GM23248 (cell line): ENCODE measurements at places on chromosomes 16 and 17.

GRCh38 chr16:4880006-4880580 is 32.8 kb downstream of the UBN1 start:
- no peak for DNase-seq

DNA sequence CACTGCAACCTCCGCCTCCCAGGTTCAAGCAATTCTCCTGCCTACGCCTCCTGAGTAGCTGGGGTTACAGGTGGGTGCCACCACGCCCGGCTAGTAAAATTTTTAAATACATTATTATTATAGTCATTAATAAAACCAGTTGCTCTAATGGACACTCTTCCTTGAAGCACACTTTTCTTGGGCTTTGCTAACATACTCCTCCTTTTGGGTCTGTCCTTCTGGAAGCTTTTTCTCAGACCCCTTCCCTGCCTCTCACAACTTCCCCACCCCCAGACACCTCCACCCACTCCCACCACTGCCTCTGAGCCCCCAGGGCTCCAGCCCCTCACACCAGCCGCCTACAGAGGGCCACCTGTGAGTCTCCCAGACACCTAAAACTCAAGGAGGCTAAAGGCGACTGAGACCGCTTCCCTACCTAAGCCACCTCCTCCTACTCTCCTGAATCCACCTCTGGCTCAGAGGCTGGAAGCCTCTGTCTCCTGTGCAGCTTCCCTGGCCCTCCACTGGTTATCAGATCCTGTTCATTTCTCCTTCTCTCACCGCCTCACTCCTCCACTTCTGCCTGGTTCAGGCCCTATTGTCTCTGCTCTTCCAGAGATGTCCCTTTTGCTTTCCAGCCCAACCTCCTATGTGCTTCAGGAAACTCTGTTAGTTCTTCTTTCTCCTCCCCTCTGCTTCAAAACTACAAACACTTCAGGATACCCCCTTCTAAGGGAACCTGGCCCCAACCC is 2.1 kb upstream of the CUEDC1 start:
- DNase-seq, result no peak

- peak; percentile 46 for DNase-seq
Measured at GRCh38 chr16:85202051-85202601, 89.9 kb upstream of the CIBAR2 start.

DNA sequence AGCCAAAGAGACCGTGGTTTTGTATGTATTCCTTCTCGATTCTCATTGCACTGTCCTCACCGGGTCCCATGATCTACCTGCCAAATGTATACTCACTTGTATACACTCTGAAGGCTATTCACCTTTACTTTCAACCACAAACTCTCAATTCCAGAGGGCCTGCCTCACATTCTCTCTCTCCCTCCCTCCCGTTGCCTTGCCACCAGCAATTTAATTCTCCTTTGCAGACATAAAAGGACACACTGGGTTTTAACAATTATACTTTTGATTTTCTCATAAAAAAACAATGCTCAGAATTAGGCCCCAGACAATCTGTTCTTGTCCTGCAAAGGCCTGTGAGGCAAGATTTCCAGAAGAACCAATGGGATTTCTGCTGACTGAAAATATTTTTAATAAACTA is 265.1 kb upstream of the PSMD7 start:
- DNase-seq, result no peak

- peak; percentile 25 for DNase-seq
Measured at GRCh38 chr17:80704381-80704819, 159.8 kb downstream of the RPTOR start.

DNA sequence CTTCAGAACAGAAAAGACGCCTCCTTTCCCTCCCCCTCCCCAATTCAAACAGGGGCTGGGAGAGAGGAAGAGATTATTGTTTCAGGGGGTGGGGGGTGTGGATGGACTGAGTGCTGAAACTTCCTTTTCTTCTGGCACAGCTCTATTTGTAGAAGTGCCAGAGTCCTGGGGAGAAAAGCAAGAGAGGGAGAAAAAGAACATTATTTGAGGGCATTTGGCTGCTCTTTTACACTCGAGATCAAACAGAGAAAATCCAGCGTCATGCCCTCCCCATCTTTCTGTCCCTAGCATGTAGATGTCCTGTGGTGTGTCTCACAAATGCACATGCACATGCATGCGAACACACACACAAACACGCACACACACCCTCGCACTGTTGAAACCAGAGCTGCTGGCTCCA is 13.0 kb downstream of the ARL4D start:
- no peak for DNase-seq
